ENCODE measurements at places on chromosomes 16 and 17.

GRCh38 chr17:49834118-49834743 is 13.6 kb downstream of the TAC4 start:
- no peak for DNase-seq

DNA sequence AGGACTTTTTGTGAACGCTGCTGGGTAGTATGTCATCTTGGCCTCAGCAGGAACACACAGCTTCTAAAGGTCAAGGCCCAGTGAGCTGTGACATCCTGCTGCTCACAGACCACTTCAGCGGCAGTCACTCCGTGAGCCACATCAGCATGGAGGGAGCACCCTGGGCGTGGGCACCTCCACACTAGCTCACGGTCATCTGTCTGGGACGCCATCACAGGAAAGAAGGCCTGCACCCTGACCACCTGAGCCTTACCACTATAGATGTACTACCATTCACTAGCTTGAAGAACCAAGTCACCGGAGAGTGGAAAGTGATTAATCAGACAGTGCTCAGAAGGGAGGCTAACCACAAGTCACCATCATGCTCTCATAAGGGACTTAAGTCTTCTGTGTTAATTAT is 3.3 kb downstream of the AXIN1 start:
- DNase-seq, result no peak

DNA sequence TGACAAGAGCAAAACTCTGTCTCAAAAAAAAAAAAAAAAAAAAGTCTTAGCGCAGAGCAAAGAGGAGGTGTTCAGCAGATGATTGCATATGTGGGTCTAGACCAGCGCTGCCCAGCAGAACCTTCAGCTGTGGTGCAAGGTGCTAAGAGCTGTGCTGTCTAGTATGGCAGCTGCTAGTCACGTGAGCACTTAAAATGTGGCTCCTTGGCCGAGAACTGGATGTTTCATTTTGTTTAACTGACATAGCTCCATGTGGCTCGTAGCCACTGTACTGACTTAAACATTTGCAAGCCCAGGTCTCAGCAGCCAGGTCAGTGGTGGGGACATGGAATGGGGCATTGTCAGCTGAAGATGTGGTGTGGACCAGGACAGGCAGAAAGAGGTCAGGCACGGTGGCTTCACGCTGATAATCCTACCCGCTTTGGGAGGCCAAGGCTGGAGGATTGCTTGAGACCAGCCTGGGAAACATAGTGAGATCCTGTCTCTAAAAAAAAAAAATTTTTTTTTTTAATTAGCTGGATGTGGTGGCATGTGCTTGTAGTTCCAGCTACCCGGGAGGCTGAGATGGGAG is 9.2 kb downstream of the C1QTNF1 start:
- no peak for DNase-seq

DNA sequence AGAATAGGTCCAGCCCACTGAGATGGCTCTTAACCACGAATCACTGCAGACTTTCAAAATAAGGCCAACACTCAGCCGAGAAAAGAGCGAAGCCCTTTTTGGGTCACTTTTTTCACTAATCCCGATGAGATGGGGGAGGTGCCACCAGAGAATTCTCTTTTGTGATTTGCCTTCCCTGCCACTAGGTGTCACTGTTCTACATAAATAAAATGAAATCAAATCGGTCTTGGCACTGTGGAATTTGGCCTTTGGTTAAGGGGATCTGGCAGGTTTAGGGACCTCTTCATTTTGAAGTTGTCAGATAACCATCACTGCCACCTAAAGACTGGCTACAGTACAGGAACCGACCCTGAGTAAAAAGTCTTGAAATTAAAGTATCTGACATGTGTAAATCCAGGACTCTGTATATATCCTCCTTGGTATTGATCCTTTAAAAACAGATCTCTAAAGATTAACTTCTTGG is 147.0 kb downstream of the HS3ST4 start:
- peak; percentile 13 for DNase-seq

DNA sequence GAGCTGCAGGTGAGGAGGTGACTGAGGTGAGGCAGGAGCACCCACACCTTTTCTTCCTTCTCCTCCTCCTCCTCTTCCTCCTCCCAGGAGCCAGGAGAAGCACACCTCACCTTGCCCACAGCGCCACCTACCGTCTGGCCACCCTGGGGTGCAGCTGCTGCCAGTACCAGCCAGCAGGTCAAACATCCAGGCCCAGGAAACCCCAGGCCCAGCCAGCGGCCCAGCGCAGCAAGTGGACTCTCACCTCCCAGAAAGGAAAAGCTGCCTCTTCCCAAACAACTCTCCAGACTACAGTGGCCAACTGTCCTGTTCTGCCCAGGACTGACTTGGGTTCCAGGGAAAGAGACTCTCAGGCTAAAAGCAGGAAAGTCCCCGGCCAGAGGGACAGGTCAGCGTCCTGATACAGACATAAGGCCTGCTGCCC is 22.7 kb downstream of the PEMT start:
- DNase-seq, result peak; percentile 75

- no peak for DNase-seq
Measured at GRCh38 chr16:27628241-27628942, 78.4 kb downstream of the KATNIP start.

DNA sequence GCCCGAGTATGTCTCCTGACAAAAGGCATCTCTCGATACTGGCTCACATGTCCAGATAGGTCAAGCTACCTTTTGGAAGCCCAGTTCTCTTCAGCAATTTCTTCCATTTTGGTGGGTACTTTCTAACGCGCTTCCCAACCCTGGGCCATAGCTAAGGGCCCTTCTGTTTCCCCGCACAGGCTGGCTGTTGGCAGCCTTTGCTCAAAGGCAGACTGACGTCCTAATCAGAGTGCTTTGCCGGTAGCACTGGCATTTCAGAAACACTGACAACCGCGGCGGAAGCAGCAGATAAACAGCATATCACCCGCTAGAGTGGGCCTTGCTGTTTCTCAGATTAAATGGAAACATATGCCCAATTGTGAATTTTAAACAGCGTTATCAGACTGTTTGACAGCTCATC is 49.3 kb upstream of the MPHOSPH6 start:
- no peak for DNase-seq

- no peak for DNase-seq
Measured at GRCh38 chr16:68299571-68300453, 10.9 kb downstream of the SLC7A6OS start.

- DNase-seq, result no peak
Measured at GRCh38 chr17:78184868-78185267, 2.0 kb downstream of the TK1 start.

DNA sequence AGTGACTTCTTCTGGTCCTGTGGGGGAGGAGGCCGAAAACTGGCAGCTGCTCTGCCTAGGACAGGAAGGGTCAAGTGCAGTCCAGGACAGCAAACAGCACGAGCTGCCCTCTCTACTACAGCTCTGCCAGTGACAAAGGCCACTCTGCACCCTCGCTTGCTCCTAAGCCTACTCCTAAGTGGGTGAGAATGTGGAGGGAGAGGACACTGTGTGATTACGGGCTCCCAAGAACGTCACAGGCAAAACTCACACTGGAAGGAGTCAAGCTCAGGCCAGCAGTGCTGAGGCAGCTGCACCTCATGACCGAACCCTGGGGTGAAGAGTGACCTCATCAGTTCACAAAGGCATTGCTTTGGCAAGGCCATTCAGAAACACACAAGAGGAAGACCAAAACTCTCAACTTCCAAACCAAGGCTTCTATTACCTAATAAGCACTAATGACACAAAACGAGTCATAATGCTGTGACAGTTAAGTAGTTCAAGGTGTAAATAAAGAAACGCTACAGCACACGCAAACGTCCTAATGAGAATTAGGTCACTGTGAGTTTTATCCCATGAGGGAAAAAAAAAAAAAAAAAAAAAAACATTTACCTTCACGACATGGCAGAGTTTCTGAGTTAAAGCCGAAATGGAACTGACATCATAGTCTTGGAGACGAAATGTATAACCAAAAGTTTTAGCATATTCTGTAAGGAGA is 35.1 kb downstream of the MARF1 start:
- DNase-seq, result no peak

DNA sequence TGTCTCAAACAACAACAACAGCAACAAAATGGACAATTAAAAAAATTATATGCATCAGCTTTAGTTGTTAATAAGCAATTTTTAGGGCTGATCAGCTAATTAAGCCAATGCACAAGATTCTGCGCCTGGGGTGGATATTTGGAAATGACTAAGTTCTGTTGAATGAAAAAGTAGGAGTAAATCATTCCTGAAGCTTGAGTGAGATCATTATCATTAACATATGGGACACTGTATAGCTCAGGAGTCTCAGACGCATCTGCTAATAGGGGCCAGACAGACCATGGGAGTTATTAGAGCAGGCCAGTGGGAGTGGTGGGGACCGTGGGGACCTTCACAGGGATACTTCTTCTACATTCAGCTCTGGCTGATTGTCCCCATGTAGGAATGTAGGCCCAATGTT is 22.8 kb downstream of the IRX5 start:
- DNase-seq, result no peak

GRCh38 chr16:75443298-75443697 is 10.0 kb upstream of the CFDP1 start:
- no peak for DNase-seq

- DNase-seq, result peak; percentile 90
Measured at GRCh38 chr17:79777894-79778503, at the start of gene CBX2. Gene CBX2 (plus strand): TSS chr17:79778148. CDS start chr17:79778236, 88 bp downstream.

GRCh38 chr16:74304164-74304834 is 7.7 kb downstream of the PSMD7 start:
- no peak for DNase-seq

GRCh38 chr17:74759243-74759801 is 10.9 kb downstream of the NHERF1 start:
- DNase-seq, result no peak

GRCh38 chr17:18860161-18860972 is 2.4 kb downstream of the PRPSAP2 start:
- DNase-seq, result no peak

DNA sequence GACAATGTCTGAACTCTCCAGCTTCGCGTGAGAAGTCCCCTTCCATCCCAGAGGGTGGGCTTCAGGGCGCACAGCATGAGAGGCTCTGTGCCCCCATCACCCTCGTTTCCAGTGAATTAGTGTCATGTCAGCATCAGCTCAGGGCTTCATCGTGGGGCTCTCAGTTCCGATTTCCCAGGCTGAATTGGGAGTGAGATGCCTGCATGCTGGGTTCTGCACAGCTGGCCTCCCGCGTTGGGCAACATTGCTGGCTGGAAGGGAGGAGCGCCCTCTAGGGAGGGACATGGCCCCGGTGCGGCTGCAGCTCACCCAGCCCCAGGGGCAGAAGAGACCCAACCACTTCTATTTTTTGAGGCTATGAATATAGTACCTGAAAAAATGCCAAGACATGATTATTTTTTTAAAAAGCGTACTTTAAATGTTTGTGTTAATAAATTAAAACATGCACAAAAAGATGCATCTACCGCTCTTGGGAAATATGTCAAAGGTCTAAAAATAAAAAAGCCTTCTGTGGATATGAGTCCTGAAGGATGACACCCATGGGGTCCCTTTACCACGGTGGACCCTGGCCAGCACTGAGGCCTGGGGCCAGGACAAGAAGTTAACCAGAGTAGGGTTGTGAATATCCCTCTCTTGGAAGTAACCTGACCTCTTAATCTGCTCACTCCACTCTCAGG is 10.5 kb upstream of the ITGAD start:
- DNase-seq, result peak; percentile 63

- no peak for DNase-seq
Measured at GRCh38 chr16:72946474-72947194, 101.3 kb downstream of the ZFHX3 start.

DNA sequence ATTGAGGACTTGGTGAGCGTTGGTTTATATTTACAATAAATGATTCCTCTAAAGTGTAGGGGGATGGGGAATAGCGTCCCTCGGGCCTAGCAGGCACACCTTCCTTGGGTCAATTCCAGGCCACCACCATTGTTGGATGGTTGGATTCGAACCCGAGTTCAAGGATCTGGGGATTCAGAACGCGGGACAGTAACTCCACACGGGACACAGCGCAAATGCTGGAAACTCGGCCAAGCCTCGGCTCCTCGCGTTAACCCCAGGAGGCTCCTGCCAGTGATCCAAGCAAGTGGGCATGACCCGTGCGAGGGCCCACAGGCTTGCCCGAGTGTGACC is 613 bp downstream of the B9D1 start:
- DNase-seq, result no peak

DNA sequence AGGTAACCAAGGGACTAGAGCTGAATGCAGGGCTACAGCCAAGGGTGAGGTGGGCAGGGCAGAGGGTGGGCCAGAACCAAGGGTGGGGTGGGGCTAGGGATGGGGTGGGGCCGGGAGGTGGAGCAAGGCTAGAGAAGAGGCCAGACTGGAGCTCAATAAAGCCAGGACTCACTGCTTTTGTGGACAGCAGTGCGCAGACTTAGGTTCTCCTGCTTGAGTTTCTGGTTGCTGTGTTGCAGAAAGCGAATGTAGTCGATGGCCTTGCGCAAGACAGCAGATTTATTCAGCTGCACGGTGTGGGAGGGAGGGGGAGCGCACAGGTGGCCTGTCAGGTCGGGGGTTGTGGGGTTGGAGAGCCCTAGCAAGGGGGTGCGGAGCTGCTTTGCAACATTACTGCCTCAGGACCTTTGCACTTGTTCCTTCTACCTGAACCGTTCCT is 18.7 kb downstream of the SREBF1 start:
- DNase-seq, result peak; percentile 63

DNA sequence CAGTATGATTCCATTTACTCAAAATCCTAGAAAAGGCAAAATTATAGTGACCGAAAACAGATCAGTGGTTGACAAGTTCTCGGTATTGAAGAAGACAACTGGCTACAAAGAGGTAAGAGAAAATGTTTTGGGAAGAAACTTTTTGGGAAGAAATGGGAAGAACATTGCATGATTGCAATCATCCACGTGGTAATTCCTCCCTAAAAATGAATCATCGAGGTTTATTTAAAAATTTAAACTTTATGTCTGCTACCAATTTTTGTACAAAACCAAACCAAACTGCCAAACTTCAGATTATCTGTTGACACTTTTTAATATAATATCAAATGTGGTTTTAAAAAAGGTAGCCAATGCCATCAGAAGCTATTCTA is 8.1 kb downstream of the SMURF2 start:
- no peak for DNase-seq

DNA sequence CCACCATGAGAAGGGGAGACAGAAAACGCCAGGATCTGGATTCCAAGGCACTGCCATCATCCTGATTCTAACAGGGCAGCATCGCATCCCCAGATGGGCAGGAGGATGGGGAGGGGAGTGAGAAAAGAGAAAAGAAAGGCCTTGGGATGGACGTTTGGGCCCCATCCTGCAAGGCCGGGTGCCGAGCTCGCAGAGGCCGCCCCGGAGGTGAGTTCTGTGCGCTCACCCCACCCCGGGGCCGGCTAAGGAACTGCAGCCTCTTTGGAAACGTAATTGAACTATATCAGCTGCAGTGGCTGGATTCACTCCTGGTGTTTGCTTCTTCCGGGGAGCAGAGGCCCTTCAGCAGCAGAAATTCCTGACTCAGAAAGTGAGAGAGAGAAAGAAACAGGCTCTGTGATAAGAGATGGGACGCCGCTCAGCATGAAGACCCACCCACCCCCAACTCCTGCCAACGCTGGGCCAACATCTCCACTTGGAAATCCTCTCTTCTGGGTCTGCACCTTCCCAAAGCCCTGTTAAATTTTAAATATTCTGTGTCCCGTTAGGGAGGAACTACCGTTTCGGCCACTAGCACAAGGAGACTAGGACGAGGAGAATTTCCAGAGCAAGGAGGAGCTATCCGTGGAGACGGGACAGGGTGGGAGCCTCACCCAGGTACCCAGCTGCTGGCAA is 8.5 kb upstream of the SSTR2 start:
- DNase-seq, result peak; percentile 86
